Aorta (tissue), 5 donors: ENCODE measurements at places on chromosomes 2 and 18. TPM values are rescaled to one million over a fixed set of nuclear protein-coding genes. Genes with fewer than 3 reads are reported as not detected.

The ARHGEF33 gene
- total RNA-seq = 0.42 TPM

The KCNE4 gene
- total RNA-seq = 21.5 TPM

The FMNL2 gene
- 53.2 TPM for total RNA-seq

The ADD2 gene
- 1.7 TPM for total RNA-seq

The MAL gene
- 1.9 TPM for total RNA-seq

- no peak for DNase-seq
These were observed 23.6 kb downstream of the SETBP1 start for GRCh38 chr18:44704135-44704789.

GRCh38 chr2:153584244-153584643 is 105.7 kb upstream of the RPRM start:
- no peak for DNase-seq

GRCh38 chr2:67055387-67056304 is 341.5 kb upstream of the ETAA1 start:
- no peak for DNase-seq

- DNase-seq = no peak
These were observed 55.9 kb upstream of the ATL2 start for GRCh38 chr2:38432820-38433606.

GRCh38 chr2:40127890-40128557 is 323.9 kb downstream of the SLC8A1 start:
- DNase-seq = no peak

DNA sequence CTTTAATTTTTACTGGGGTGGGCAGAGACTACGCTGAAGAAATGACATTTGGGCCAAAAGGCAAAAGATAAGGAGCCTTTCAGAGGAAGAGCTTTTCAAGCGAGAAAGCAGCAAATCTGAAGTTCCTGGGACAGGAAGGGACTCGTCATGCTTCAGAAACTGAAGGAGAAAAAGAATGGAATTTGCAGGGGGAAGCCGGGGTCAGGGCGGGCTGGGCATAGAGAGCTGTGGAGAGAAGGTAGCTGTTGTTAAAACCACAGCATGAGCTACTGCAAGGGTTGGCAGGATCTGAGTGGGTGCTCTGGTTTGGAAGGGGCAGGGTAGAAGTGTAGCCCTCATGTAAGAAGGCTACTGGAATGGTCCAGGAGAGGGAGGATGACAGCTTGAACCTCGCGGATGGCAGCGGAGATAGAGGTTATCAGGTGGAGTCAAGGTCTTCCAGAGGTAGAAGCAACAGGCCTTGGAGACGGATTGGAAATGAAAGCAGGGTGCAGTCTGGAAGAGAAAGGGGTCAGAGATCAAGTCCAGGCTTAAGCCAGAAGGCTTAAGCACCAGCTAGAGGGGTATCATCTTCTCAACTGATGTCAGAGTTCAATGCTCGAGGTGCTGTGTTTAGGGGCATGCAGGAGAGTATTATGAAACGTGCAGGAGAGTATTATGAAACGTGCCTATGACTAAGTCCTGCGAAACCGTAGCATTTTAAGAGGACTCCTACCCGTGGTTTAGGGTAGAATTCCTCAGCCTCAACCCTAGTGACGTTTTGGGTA is 18.9 kb downstream of the ATP8B1 start:
- DNase-seq = no peak

- DNase-seq = no peak
These were observed 19.6 kb downstream of the UGP2 start for GRCh38 chr2:63861220-63861822.

- DNase-seq = no peak
These were observed 238.3 kb upstream of the RASGRP3 start for GRCh38 chr2:33238111-33238510.

GRCh38 chr2:53724536-53724935 is 43.1 kb upstream of the CHAC2 start:
- no peak for DNase-seq

GRCh38 chr2:202814226-202814625 is 57.3 kb downstream of the ICA1L start:
- DNase-seq = no peak

GRCh38 chr2:53572696-53573095 is 194.9 kb upstream of the CHAC2 start:
- DNase-seq = no peak

DNA sequence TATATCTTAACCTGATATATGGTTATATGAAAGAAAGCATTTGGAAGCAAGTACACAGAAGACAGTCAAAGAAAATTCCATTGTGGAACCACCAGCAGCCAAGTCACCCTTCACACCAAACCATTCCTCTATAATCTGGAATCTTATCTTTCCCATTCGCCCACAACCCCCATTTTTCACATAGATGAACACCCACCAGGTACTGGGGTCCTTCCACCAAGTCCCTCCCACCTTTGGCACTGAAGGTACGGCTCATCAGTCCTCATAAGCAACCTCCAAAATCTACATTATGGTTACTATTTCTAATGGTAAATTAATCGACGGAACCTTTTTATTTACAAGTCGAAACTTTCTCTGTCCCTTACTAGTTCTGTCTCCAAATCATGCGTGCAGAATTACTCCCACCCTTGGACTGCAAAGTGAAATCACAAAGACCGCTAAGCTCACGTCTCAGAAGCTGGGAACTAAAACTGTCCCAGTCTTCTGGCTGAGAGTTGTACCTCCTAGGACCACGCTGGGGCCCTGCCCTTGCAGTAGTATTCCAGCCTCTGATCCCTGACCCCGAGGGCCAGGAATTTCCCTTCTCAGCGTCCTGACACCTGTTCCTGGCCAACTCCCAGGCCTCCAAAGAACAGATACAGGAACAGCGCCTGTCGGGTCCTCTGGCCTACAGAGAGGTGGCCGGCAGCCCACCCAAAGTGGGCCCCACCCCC is 702 bp downstream of the OLA1 start:
- no peak for DNase-seq
